Left lung (tissue), 14 donors: ENCODE measurements at places on chromosomes 1 and 21. TPM values are rescaled to one million over a fixed set of nuclear protein-coding genes. Genes with fewer than 3 reads are reported as not detected.
A peak's percentile ranks its signal among the peaks of the same experiment; 100 is the strongest.

GRCh38 chr1:11308699-11309224, 35.8 kb downstream of the UBIAD1 start:
- DNase-seq, result no peak

DNA sequence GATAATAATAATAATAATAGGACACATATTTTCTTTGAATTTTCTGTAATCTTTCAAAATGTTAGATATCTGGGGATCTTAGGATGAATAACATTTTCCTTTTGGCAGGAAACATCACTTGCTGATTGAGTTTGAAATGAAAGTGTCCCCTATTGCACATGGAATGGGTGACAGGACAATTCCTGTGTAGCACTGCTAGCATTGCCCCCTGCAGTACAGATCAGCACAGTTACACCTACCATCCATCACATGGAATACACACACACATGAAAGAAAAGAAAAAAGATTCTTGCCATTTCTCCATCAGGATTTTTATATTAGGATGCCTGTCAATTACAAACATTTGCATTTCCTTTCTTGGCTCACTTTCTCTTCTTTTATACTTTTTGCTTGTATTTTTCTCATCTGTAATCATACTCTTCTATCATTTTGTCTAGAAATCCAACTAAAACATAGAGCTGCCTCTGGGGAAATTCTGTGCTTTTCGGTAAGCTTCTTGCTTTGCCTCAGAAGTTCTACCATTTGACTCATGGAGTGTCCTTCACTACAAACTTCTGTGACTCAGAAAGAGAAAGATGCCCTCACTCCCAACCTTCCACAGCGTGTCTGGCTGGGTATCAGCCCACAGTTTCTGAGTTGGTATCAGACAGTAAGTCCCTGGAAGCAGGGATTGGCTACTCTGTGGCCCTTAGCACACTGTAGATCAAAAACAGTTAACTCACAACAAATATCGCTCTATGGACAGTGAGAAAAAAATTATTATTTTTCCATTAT, 641.2 kb downstream of the PTPRC start:
- DNase-seq, result no peak

- no peak for DNase-seq
Observed at GRCh38 chr21:31901315-31901714, 28.5 kb downstream of the HUNK start.

DNA sequence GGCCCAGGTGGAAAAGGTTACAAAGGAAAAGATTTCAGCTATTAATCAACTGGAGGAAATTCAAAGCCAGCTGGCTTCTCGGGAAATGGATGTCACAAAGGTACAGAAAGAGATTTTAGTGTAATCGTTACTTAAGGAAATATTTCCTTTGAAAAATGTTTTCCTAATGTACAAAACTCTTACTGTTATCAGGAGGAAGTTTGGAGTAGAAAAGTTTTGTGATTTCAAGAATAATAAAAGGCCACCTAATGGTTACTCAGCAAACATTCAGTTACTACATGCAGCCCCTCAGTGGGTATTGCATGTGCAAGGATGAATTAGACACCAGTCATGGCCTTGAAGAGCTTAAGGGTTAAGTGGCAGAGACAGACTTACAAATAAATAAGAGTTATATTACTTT, 85.2 kb downstream of the SDCCAG8 start:
- no peak for DNase-seq

- peak; percentile 64 for DNase-seq
Observed at GRCh38 chr1:35222322-35223083, 29.6 kb upstream of the SFPQ start.

- DNase-seq, result no peak
Observed at GRCh38 chr1:173330149-173330951, 123.2 kb upstream of the TNFSF4 start.

DNA sequence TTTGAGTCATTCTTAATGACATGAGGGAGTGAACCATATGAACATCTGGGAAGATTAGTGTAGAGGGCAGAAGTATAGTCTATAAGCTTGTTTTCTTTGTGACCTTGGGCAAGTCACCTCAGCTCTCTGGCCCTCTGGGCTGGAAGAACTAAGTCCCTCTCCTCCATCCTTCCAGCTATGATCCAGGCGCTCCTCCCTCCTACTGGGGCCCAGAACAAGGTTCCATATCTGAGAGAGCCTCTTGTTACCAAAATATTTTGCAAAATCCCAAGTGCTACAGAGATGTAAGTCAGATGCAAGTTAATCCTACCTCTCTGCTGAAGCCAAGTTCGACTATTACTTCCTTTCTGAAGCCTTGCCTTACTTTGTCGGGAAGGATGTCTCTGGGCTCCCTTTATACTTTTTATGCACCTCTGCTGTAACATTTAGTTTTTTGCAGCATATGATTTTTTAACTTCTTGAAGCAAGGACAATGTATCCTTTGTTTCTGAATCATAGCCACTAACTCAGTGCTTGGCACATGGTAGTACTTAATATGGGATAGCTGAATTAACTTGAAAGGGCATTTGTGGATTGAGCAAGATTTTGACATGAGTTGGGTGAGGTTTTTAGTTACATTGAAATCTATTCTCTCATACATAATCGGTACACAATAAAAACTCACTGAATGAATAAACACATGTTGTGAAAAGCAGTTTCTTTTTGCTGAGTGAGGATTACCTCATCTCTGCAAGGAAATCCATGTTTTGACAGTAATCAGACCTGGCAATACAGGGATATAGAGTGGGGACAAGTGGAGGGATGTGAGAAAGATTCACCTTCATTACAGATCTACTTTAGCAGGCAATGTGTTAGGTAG, 54.7 kb upstream of the BEND5 start:
- no peak for DNase-seq

GRCh38 chr1:77392486-77392885, 110.7 kb downstream of the AK5 start:
- no peak for DNase-seq

- DNase-seq, result no peak
Observed at GRCh38 chr1:241606544-241606943, 33.6 kb downstream of the CHML start.

DNA sequence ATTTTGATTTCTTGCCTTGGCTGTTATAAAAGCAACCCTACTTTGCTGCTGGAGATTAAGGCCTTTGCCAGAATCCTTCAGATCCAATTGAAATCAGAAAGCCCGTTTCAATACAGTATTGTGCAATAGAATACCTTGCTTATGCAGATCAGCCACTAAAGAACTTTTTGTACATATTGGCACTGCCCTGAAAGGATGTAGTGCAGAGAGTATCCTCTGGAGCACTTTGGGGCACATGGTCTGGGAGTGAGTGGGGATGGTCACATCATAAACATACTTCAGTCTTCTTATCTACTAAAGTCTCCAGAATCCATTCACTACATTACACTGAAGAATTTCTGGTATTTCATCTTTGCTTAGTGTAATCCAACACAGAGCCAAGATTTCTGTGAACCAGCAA, 189.0 kb downstream of the CENPF start:
- no peak for DNase-seq

GRCh38 chr1:4612991-4613390, 41.4 kb upstream of the AJAP1 start:
- DNase-seq, result no peak

GRCh38 chr1:207430602-207431001, 23.5 kb upstream of the CR2 start:
- no peak for DNase-seq

GRCh38 chr21:30234643-30235042, 18.7 kb upstream of the CLDN8 start:
- DNase-seq, result no peak

GRCh38 chr1:221910222-221910621, 168.3 kb upstream of the DUSP10 start:
- DNase-seq, result no peak

DNA sequence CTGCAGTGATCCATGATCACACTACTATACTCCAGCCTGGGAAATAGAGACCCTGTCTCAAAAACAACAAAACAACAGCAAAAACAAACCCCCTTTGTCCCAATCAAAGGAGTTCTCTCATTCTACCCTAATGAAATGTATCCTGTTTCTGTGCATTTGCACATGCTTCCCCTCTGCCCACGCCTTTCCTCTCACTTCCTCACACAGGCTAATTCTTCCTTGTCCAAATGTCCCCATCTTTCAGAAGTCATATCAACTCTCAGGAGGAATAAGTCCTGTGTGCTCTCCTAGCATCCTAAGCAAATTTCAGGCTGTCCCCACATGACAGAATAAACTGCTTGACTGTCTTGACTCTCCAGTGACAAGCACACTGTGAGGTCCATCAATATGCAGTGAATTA, 8.1 kb upstream of the ATP1B1 start:
- no peak for DNase-seq

DNA sequence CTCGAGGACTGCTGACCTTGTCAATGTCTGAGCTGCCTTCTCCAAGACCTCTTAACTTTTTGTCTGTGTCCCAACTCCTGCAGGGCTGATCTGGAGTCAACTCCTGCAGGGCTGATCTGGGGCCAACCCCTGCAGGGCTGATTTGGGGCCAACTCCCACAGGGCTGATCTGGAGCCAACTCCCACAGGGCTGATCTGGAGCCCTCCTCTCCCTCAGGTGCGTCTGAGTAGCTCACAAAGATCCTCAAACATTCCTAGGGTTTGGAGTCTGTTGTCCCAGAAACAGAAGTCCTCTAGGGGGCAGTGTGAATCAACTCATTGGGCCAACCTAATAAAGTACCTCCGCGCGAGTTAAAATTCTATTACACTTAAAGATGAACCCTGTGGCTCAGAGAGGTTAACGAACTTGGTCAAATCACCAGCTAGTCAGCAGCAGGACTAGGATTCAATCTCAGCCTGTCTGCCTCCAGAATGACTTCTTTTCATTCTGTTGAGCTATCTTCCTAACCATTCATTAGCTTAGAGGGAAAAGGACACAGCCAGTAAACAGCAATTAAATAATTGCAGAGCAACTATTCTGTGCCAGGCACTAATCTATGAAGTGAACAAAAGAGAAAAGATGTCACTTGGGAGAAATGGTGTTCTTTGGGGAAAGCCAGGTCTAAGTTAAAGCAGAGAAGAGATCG, 17.2 kb upstream of the RLF start:
- no peak for DNase-seq

DNA sequence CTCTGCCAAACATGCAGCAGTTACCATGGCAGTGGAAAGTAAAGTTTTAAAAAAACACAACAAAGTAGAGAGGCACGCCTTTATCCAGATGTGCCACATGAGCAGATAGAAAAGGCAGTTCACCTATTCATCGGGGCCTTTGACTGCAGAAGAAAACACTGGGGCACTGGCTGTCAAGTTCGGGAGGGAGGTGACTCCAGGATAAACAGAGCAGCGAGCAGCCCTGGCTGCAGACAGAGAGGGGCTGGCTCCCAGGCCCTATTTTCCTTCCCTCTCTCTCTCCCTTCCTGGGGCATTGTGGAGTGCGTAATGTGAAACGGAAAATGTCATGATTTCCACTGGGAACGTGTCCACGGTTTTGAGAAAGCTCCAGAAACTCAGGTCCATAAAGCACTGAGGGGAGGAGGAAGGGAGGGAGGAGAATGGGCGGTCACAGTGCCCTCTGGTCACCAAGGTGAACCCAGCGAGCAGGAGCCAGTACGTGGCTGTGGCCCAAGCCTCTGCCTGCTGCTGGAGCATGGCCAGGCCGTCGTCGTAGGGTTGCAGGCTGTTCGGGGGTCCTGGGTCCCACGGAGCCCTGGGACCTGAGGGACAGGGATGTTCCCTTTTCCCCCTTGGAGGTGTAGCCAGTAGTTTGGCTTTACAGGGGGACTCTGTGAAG, 114.7 kb upstream of the IRF2BP2 start:
- peak; percentile 84 for DNase-seq

- DNase-seq, result no peak
Observed at GRCh38 chr21:44535963-44536362, 4.0 kb downstream of the KRTAP10-1 start.

DNA sequence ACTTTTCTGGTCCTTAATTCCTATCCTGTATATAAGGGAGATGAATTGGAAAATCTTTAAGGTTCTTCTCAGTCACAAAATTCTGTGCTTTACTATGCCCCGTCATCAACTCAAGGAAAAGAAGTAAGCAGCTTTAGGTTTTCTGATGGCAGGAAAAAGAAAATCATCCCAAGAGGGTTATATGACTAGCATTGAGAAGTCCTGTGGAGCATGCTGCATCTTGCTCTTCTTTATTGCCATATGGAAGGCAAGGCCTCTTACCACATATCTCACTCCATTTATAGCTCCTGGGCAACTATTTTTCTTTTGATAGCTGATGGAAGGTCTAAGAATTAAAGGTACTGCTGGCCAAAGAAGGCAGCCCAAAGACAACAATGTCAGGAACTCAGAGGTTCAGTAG, 552.5 kb downstream of the DPYD start:
- no peak for DNase-seq

GRCh38 chr1:94803106-94803505, 17.1 kb upstream of the SLC44A3 start:
- no peak for DNase-seq

DNA sequence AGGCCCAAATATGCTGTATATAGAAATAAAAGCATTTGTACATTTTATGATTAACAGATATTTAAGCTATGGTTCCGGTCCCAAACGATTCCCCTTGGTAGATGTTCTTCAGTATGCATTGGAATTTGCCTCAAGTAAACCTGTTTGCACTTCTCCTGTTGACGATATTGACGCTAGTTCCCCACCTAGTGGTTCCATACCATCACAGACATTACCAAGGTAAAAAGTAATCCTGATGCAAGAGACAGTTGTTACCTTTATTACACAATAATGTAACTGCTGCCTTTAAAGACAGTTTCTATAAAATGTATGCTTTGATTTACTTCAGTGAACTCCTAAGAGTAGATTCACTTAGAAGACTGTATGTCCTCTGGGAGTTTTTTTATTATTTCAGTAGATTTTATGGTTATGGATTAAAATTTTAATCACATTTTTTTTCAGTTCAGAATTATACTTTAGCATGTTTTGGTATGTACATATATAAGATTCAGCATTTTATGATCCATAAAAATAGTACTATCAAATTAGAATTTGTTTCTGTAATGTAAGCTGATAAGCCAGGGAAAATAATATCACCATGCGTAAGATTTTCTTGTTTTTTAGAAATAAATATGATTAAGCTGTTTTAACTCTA, 96.5 kb downstream of the USP25 start:
- DNase-seq, result no peak

DNA sequence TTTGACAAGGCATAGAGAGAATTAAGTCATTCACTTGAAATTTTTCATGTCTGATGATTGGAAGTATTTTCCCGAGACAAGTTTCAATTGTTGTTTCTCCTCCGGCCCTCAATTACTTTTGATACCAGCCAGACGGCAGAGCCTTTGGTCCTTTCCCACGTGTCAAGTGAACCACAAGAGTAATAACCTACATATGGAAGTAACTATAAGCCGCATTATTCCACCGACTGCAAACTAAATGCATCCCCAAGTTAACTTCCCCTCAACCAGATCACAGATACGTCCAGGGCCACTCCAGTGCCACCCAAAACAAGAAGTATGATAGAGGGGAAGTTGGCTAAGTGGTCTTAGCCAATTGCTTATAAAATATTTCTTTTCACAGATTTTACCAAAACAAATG, 20.2 kb downstream of the COLGALT2 start:
- DNase-seq, result no peak

The PADI2 gene
- polyA plus RNA-seq, result 7.2 TPM

The INAVA gene
- polyA plus RNA-seq, result 19.0 TPM

The PPP1R15B gene
- 31.8 TPM for polyA plus RNA-seq

The ZNF683 gene
- 0.21 TPM for polyA plus RNA-seq

The IPP gene
- 22.7 TPM for polyA plus RNA-seq

The CYP4B1 gene
- 2.8 TPM for polyA plus RNA-seq

The HECTD3 gene
- 35.0 TPM for polyA plus RNA-seq

The BRDT gene
- 0.19 TPM for polyA plus RNA-seq

The OLFML3 gene
- 274 TPM for polyA plus RNA-seq

The PLPP3 gene
- 117 TPM for polyA plus RNA-seq

The HRNR gene
- polyA plus RNA-seq, result 0.18 TPM

The BATF3 gene
- polyA plus RNA-seq, result 1.8 TPM

The CCDC24 gene
- polyA plus RNA-seq, result 13.0 TPM

The RNU1-4 gene
- polyA plus RNA-seq, result 9.4 TPM

The FCRL6 gene
- 0.40 TPM for polyA plus RNA-seq
